Dermis blood vessel endothelial cell (primary cell): ENCODE measurements at places on chromosomes 4 and X.

- DNase-seq, result peak; percentile 17
Observed at GRCh38 chr4:87961993-87962392, 13.5 kb upstream of the SPP1 start.

DNA sequence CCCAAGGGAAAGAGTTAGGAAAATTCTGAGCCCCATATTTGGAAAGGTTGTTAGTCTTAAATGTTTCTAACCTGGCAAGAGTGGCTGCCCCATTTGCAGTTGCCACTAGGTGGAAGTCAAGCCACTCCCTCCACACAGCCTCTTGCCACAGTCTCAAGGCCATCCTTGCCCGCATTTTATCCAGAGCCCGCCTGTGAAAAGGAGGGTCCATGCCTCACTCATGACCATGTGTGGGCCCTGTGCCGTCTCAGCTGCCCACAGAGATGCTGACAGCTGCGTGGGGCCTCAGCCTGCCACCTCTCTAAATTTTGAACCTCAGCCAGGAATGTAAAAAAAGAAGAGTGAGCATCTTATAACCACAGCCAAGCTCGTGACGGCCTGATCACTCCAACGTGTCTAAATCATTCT lies 201.5 kb upstream of the FAM241A start:
- DNase-seq, result peak; percentile 52

- no peak for DNase-seq
Observed at GRCh38 chr4:26634237-26634636, 50.4 kb downstream of the TBC1D19 start.

DNA sequence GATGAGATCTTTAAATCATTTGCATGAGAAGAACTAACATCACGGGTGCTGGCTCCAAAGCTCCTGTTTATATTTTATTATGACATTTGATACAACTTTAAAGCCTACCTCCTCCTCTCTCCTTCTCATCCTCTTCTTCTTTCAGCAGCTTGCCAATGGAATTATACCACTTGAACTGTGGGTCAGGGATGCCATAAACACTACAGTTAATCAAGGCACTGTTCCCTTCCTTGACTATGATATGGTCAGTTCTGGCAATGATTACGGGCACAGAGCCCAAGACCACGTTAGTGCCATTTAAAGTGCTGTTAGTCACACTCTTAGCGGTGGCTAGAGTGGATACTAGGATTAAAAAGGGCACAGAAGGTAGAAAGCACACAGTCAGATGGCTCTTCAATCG lies 20.7 kb downstream of the MFAP3L start:
- DNase-seq, result no peak

GRCh38 chrX:73839152-73839551 lies 276.2 kb downstream of the CHIC1 start:
- DNase-seq, result no peak

DNA sequence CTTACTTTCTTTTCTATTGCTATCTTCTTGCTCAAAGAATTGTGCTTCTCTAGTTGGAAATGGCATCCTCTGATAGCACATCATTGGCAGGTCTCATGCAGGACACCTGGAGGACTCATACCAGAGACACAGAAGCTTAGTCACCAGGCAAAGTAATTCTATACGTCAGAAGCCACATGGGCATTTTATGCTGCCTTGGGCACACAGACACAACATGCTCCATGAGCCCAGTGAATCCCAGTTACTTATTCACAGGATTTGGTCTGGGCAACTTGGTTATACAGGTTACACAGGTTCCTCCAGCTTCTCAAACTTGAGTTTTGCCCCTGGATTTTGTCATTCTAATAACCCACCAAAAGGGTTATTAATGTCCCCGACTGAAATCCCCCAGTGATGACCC lies 7.1 kb downstream of the RASSF6 start:
- DNase-seq, result no peak

- DNase-seq, result no peak
Observed at GRCh38 chrX:16979226-16979625, 32.8 kb downstream of the REPS2 start.

GRCh38 chr4:1192493-1193205 lies 20.3 kb upstream of the SPON2 start:
- DNase-seq, result no peak

DNA sequence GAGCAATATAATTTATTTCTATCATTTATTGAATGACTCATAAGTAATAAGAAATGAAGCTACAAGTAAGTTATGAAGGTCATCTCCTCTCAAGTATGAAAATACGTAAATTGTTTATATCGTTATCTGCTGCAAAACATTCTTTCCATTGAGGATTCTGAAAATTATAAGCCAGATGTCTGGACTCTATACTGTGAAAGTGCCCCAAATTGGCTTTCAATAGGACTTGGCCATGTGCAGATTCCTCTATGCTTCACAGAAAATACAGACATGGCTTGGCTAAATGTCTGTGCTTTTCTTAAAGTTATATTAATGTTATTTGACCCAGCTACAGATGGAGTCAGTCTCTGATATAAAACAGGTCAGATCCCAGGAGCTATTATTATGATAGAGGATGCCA lies 2109.9 kb upstream of the AGA start:
- no peak for DNase-seq

GRCh38 chrX:38985375-38985774 lies 184.1 kb downstream of the MID1IP1 start:
- DNase-seq, result peak; percentile 18

DNA sequence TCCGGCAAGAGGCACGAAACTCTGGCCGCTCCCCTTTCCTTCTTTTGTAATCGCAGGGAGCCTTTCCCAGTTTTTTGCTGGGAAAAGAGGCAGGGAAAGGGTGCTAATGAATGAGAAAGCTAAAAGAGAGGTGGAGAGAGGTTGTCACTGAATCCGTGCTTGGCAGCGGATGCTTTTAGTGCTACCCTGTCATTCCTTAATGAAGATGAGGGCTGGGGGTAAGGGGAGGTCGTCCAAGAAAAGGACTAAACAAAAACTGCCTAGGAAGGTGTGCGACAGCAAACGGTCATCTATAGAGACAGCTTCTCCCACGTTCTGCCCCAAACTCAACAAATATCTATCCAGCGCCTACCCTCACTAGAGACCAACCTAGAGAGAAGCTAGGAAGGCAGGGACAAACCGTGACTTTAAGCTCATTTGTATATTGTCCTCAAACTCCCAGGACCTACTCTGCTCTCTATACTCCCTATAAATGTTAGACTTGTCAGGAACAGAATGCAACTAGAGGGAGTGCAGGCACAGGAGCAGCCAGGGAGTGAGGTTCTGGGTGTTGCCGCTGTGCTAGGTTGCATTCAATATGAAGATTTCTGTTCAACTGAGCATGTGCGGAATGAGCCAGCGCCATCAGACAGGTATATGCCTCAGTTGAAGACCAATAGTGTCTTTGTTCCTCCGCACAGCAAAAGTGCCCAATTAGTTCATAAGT lies 777 bp upstream of the CASK start:
- DNase-seq, result peak; percentile 39

GRCh38 chrX:63761639-63762038 lies 23.4 kb downstream of the ARHGEF9 start:
- peak; percentile 20 for DNase-seq

DNA sequence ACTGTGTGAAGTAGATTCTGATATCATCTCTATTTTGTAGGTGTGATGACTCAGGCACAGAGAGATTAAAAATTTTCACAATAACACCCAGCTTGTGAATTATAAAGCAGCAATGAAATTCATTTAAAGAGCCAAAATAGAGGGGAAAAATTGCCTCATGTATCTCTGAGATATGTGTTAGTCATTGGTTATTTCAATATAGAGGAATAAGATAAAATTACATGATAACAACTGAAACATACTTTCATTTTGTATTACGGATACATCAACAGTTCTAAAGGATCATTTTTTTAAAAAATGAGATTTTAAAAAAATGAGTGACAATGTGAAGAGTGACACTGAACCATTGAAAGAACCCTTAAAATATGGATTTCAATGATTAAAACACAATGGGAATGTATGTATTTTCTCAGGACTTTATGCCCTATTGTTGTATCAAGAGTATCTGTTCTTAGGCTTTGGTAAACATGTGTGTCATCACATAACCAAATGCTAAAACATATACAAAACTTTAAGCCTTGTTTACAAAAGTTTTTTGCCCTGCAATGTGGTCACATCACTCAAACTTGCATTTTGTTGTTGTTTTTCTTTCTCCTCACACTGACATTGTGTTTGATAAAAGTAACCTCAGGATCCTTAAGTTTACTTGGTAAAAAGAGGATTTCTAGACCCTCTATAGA lies 221.3 kb downstream of the ANTXR2 start:
- DNase-seq, result no peak

DNA sequence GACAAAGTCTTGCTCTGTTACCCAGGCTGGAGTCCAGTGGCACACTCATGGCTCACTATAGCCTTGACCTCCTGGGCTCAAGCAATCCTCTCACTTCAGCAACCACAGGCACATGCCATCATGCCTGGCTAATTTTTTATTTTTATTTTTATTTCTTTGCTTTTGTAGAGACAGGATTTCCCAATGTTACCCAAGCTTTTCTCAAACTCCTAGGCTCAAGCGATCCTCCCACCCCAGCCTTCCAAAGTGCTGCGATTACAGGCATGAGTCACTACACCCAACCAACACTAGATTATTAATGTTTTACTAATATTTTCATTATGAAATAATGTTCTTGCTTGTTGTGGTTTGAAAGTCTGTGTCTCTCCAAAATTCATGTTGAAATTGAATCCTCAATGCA lies 5.2 kb upstream of the ACTRT1 start:
- DNase-seq, result no peak

DNA sequence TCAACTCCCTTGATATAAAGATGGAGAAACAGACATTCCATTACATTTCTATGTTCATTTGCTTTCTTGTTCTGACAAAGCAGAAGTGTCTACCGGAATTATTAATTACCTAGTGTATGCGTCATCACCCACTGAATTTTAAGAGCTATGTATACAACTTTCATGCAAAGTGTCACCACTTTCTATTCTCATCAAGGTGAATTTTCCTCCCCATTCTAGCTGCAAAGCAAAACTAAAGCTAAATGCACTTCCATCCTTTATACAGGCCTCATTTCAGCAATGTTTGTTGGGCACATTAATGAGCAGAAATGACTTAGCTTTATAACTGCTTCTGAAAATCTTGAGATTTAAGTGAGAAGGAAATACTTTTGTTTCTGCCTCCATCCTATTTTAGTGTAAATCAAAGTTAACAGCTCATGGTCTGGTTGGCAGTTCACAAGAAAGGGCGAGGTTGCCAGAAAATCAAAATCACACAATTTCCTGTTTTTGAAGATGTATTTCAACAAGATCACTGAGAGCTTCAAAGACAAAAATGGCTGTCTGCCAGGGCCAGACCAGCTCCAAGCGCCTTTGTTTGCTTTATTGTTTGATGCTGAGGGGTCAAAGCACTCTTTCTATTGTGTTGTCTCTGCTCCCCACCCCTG lies 7.2 kb upstream of the FAM9C start:
- peak; percentile 89 for DNase-seq

DNA sequence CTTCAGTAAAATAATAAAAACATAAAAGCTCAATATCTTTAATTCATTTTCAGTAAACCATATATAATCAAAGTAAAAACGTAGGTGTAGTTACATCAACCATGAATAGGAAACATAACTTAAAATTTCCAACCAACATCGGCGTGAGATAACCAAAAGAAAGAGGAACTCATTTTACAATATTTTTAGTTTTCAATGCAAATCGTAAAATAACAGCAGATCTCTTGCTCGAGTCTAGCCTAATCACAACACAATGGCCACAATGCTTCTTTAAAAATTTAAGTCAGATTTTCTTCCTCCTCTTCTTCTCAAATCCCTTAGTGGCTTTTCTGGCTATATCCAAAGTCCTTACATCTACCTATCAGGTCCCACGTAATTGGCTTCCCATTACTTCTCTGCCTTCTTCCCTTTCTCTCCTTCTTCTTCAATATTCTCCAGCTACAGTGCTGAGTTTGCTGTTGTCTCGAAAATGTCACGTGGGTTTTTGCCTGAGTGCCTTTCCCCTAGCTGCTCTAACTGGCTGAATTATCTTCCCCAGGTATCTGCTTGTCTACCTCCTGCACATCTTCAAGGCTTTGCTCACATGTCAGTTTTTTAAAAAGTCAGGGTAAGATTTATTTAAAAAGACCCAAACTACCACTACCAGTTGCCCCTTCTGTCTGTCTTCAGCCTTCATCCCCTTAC lies 90.9 kb upstream of the BANK1 start:
- no peak for DNase-seq

- DNase-seq, result no peak
Observed at GRCh38 chr4:38268108-38268820, 308.1 kb downstream of the PTTG2 start.

DNA sequence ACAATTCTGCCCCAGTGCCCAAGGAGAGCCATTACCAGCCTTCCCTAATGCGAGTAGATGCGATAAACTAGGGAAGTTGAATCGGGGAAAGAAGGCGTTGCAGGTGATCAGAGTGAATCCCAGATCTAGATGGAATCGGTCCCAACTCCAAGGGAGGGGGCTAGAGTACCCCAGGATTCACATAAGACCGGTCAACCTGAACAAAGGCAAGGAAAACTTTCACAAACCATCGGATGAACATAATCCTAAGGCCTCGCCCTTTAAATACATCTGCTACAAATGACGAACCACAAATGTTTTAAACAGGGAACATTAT lies 11.2 kb upstream of the ZCCHC13 start:
- DNase-seq, result no peak
